ENCODE measurements at places on chromosomes 2 and 18.
A peak's percentile ranks its signal among the peaks of the same experiment; 100 is the strongest.

GRCh38 chr18:11851806-11852337 is 659 bp downstream of the CHMP1B start:
- DNase-seq = peak; percentile 47

DNA sequence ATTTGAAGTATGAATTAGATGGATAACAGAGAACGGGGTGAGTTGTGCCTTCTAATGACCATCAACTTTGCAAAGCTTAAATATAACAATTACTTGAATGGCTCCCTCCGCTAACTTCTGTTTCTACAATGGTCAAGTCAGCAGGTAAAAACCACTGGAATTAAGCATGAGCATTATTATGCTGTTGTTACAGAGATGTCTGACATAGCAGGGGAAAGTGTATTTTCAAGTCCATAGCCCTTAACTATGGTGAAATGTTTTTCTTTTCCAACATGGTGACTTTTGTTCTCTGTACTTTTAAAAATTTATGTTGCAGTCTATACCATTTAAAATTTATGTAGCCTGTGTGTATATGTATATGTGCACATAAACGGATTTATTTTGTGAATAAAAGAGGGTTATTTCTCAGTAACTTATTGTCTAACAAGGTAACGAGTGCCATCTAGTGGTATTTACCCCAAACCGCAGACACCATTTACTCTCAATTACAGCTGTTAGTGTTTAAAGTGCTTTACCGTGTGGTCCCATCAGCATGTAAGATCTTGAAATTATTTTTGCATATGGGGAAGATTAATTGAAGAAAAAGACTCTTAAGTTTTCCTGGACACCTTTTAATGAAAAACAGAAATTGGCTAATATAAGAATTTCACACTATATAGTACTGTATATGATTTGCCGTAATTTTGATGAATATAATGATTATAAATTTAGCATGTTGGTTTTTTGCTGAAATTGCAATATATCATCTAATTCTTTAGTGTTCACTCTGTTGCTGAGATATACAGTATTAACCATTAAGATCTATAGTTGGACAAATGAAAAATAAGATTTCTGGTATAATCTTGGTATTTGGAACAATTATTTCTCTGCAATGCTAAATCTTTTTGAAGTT is 78.2 kb downstream of the UBE2E3 start:
- peak; percentile 67 for DNase-seq

DNA sequence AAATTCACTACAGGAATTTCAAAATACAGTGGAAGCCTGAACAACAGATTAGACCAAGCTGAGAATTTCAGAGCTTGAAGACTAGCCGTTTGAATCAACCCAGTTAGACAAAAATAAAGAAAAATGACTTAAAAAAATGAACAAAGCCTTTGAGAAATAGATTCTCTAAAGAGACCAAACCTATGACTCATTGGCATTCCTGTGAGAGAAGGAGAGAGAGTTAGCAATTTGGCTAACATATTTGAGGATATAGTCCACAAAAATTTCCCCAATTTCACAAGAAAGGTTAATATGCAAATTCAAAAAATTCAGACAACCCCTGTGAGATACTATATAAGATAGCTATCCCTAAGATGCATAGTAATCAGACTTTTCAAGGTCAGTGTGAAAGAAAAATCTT is 78.0 kb downstream of the MYO3B start:
- DNase-seq = no peak

DNA sequence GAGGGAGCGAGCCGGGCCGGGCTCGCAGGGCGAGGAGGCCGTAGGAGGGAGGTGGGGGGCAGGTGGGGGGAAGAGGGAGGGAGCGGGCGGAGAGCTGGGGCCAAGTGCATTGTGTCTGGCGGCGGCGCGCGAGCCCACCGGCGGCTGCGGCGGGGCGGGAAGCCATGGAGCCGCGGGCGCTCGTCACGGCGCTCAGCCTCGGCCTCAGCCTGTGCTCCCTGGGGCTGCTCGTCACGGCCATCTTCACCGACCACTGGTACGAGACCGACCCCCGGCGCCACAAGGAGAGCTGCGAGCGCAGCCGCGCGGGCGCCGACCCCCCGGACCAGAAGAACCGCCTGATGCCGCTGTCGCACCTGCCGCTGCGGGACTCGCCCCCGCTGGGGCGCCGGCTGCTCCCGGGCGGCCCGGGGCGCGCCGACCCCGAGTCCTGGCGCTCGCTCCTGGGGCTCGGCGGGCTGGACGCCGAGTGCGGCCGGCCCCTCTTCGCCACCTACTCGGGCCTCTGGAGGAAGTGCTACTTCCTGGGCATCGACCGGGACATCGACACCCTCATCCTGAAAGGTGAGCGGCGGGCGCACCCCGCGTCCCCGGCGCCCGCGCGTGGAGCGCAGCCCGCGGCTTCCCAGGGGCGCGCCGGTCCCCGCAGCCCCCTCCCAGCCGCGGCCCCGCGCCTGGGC is at the start of gene TMEM178A:
TSS of gene TMEM178A (plus strand) at position 107 of the 680 bp plus-strand sequence. CDS start at position 165, 58 bp downstream.
- DNase-seq = no peak

DNA sequence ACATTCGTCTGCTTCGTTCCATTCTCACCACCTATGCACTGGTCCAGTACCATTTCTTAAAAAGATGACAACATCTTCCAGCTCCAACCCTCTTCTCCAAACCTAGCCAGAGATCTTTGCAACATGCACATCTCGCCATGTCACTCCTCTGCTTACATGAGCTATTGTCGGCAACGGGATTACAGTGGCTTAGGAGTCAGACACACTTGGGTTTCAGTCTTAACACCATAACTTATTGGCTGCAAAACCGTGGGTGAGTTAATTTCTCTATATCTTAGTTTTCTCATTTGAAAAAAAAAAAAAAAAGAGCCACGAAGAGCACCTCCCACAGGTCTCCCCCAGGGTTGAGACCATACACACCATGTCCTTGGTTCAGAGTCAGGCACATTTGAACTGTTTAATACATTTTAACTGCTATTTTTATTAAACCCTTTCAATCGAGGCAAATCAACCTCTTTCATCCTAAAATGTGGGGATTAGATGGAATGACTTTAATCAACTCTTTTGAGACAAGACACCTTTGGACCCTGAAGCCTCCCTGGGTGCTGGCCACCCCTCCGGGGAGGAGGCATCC is 889 bp downstream of the ANKRD29 start:
- DNase-seq = peak; percentile 29

DNA sequence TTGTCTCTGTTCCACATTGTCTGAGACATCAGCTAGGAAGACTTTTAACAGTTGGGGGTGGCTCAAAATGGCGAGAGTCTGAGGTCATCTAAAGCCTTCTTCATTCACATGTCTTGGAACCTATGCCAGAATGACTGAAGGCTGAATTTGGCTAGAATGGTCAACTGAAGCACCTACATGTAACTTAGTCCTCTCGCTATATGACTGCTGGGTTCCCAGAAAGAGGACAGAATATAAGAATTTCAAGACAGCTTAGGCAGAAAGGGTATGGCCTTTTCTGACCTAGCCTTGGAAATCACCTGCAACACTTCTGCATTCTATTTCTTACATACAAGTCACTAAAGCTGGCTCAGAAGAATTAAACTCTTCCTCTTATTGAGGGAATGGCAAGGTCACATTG is 75.6 kb upstream of the OTX1 start:
- DNase-seq = no peak

DNA sequence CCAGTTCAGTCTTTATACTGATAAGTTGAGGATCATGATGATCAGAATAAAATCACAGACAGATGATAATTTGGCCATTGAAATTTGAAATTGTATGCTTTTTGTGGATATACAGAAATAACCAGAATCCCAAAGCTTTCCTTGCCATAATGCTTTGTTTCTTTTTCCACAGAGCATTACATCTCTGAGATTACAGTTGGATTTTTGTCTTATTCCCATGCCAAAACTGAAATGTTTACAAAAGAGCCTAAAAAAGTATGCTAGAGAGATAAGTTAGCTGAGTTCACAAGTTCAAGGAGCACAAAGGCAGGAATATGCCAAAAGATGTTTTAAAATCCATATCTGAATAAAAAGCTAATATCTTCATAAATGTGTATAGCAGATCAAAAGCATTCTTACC is 321.3 kb downstream of the PID1 start:
- no peak for DNase-seq

DNA sequence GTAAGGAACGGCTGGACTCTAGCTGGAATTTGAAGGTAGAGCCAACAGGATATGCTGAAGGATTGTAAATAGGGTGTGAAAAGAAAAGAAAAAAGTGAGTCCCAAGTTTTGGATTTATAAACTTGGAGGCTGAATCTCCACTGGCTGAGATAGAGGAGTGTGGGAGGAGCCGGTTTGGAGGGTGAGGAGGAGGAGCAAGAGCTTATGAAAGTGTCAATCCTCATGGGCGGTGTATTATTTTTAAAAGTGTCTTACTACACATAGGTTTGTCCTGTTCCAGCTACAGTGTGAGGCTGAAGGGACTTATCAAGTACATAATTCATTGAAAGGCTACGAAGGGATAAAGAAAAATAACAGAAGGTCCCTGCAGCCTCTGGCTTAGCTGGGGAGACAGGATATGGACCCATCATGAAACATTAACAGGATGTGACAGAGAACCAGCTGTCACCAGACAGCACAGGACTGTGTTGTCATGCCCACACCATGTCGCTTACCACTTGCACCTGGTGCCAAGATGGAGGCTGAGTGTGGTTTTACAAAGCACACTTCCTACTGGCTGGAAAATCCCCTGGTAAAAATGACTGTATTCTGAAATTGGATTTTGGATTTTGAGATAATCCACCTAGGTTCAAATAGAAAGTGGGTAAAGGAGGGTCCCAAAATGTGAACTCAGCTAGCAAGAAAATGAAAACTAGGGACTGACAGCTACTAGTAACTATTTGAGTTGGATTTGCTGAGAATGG is 2.5 kb upstream of the MREG start:
- no peak for DNase-seq

GRCh38 chr2:180938451-180938850 is 42.0 kb upstream of the UBE2E3 start:
- DNase-seq = no peak

- DNase-seq = no peak
These were observed 96.7 kb upstream of the LMAN1 start for GRCh38 chr18:59455728-59456276.

GRCh38 chr2:237558961-237559641 is 7.3 kb upstream of the PRLH start:
- no peak for DNase-seq

DNA sequence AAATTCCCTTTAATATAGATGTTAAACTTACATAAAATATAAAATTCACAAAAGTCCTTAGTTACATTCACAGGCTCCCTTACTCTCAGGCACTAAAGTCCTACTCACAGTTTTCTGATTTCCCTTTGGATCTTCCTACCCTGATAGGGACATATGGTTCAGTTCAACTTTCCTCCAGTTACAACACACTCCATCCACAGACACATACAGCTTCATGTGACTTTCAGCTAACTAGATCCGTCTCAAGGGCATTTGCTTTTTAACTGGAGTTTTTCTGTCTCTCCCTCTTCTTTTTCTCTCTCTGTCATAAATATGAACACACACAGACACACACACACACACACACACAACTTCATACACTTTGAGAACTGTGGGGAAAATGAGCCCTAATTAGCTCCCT is 419.2 kb downstream of the LRP1B start:
- DNase-seq = no peak

DNA sequence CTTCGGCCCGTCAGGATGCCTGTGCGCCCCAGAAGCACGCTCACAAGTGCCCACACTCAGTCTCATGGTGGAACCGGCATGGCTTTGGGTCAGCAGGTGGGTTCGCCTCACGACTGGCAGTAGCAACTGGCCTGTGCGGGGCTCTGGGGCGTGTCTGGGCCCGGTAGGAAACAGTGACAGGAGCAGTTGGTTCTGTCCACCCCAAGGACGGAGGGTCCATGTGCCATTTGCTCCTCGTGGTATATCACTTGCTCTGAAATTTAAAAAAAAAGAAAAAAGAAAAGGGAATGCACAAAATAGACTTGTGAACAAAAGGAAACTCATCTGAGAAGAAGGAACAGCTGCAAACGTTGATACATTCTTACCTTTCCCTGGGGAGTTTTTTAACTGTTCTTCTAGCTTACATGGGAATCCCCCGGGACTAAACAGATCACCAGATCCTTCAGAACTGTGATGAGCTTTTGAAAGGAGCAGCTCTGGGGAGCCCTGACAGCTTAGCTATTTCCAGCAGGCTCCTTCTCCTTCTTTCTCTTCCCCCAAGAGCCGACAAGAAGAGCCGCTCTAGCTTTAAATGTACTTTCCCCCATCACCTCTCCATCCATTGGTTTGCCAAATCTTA is 42.8 kb downstream of the TRAPPC12 start:
- no peak for DNase-seq

- no peak for DNase-seq
These were observed 37.4 kb downstream of the SH3BP4 start for GRCh38 chr2:234989183-234989701.

DNA sequence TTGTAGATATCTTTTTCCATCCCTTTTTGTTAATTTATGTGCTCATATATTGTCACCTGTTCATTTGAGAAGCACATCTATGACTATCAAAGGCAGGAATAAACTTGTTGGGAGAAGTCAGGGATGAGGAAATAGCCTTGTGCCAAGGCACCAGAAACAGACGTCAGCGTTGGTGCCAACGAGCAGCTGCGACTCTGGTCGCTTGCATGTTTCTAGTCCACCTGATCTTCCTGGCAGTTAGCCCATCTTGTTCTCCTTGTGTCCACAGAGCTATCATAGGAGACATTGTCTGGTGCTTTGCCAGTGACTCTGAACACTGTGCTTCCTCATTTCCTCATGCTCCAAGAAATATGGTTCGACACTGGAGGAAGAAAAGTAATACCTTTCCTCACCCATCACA is 374.4 kb downstream of the PTPRM start:
- no peak for DNase-seq

DNA sequence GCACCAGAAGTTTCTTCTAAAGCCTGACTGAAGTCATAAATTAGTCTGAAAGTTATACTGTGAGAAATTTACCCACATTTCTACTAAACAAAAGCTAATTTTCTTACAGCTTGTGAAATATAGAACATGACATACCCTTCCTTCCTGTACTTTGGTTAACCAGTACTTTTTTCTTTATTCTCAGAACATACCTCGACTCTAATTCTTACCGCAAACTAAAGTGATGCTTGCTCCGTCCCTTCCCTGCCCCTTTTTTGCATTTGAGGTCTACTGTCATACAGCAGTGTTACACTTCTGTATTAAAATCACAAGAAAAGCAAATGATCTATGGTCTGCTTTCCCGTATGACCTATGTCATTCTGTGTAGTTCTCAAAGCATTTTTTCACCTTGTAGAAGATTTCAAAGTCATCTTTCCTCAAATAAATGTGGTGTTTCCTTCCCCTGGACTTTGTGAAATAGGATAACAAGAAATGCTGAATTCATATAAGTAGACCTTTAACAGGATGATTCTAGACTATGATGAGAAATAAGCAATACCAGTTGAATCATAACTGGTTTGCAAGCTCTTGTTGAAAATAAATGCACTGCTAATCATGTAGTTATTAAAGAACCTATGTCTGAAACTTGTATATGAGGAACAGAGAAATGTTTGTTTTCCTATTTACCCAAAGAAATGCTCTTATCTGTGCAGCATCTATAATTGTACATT is 30.4 kb downstream of the CYTIP start:
- no peak for DNase-seq

GRCh38 chr18:46601141-46601805 is 55.7 kb downstream of the LOXHD1 start:
- DNase-seq = peak; percentile 23

- no peak for DNase-seq
These were observed 27.1 kb upstream of the BARD1 start for GRCh38 chr2:214836568-214836967.

All from KBM-7 (cell line).